Dermis blood vessel endothelial cell (primary cell): ENCODE measurements at places on chromosomes 6 and 20. TPM values are rescaled to one million over a fixed set of nuclear protein-coding genes. Genes with fewer than 3 reads are reported as not detected.
A peak's percentile ranks its signal among the peaks of the same experiment; 100 is the strongest.

DNA sequence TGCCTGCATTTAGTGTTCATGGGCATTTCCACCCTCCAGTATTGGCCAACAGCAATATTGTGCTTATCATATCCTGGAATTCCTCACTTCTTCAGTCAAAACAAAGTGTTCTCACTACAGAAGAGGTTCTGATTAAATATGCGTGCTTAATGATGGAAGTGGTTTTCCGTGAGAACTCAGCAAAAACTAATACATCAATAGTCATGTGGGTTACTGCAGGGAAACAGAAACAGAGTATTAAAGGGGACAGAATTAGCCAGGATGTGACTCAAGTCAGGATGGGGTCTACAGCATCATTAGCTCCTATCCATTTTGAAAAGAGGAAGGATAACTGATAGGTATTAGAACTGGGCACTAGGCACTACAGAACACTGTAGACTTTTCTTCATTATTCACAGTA is 384.6 kb downstream of the CDKAL1 start:
- peak; percentile 76 for DNase-seq

The KIF3B gene
- 24.0 and 34.0 TPM in 2 replicates for total RNA-seq

GRCh38 chr20:38152175-38152620 is 12.9 kb downstream of the TGM2 start:
- DNase-seq, result peak; percentile 98

DNA sequence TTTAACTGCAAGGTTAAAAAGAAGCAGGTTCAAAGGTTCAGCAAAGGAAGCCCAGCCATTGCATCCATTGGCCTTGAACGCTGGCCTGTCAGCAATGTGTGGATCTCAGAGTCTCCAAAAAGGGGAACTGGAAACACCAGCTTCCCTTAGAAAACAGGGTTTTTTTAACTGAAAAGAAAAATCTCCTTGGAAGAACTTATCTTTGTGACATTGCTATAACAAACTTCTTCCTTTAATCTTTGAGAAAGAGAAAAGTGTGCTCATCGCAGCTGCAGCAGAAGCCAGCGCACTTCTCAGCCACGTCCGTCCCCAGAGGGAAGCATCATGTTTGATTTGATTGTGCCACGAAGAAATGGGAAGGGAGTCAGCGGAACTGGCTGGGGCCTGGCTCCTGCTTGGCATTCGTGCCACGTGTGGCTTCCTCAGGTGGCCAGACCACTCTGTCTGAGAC is 215.0 kb downstream of the SYNDIG1 start:
- no peak for DNase-seq

DNA sequence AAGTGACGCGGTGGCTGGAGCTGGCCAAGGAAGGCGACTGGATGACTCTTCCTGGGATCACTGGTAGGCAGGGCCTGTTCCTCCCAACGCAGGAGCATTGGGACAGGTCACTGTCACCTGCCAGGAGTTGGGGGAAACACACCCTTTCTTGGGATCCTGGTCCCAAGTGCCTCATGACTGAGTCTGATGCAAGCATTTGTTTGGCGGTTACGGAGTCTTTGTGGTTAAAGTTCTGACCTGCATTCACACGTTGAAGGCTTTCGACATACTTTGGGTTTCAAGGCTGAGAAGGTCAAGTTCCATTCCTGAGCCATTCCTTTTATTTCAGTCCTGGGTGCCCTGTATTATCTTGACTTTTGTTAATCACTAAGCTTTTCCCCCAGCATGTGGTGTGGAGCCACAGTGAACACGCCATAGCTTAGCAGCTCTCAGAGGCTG is 6.0 kb downstream of the PNLDC1 start:
- no peak for DNase-seq

- peak; percentile 95 for DNase-seq
Observed at GRCh38 chr6:30686908-30687658, 638 bp upstream of the PPP1R18 start.

GRCh38 chr6:31462026-31462963 is 35.6 kb upstream of the MICB start:
- peak; percentile 24 for DNase-seq

DNA sequence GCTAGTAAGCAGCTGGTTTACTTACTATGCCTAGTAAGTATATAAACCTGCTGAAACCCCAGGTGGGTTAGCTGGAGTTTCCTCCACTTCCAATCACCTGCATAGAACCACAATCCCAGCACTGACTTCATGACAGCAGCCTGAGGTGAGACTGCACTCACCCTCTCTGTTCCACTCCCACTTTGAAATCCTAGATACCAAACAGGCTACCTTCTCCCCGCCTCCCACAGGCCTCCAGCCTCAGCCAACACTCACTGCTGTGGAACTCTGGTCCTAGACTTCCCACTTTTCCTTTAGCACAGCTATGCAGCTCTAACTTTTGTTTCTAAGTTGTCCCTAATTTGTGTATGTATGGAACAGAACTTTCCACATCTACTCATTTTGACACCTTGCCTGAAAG is 149.7 kb upstream of the ARID1B start:
- no peak for DNase-seq

The MYLIP gene
- 28.4 and 54.8 TPM in 2 replicates for total RNA-seq

The MLN gene
- total RNA-seq, result not detected in 2 replicates

DNA sequence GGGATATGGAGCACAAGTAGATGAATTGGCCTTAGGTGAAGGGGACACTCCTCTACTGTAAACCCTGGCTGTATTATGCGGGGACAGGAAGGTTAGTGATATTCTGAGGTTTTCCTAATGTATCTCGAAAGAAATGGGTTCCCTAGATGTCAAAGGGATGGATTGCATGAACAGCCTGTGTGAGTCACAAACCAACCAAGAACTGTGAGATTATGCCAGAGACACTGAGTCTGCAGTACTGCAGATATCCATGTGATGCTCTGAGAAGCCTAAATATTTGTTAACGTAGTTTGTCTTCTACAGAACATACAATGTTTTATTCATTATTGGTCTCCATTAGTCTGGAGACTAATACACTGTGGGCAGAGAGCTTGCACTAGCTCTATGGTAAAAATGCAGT is 182.2 kb downstream of the AKAP7 start:
- DNase-seq, result no peak

- no peak for DNase-seq
Observed at GRCh38 chr6:37972994-37973757, 153.6 kb downstream of the ZFAND3 start.

GRCh38 chr20:661474-662270 is 8.7 kb upstream of the SRXN1 start:
- no peak for DNase-seq
